ENCODE measurements at places on chromosomes 2 and 18. TPM values are rescaled to one million over a fixed set of nuclear protein-coding genes. Genes with fewer than 3 reads are reported as not detected.
A peak's percentile ranks its signal among the peaks of the same experiment; 100 is the strongest.

Gene TGIF1
- polyA plus RNA-seq: 48.7 TPM

DNA sequence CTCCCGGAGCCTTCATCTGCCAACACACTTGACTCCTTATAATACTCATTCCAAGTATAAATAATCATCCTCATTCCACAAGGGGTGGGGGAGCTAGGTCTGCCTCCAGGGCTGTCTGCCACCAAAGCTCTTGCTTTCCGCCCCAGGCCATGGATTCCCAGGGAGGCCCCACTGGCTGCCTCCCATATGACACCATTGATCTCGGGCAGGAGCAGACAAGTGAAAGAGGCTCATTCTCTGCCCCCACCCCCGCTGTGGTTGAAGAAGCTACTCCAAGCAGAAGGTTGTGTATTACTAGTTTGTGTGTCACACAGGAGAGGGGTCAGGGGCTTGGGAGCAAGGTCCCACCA lies 99.5 kb downstream of the MRO start:
- peak; percentile 60 for DNase-seq

DNA sequence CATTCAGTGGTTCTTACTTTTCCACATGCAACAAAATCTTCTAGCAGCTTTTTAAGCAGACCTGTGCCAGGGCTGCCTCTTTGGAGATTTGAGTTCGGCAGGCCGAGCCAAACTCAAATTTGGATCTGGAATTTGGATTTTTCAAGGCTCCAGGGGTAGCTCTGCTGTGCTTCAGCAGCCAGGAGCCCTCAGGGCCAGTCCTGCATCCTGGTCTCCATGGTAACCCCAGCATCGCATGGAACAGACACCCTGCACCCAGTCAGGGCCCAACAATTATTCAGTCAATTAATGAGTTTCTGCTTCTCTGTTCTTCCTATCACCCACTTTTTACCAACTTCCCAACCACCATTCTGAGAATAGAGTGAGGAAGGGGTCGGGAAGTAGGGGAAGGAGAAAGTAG lies 30.0 kb downstream of the EN1 start:
- DNase-seq: no peak

Gene GALNT1
- polyA plus RNA-seq: 18.9 TPM

- DNase-seq: peak; percentile 57
Observed at GRCh38 chr2:116491292-116491691, 1323.2 kb upstream of the DDX18 start.

DNA sequence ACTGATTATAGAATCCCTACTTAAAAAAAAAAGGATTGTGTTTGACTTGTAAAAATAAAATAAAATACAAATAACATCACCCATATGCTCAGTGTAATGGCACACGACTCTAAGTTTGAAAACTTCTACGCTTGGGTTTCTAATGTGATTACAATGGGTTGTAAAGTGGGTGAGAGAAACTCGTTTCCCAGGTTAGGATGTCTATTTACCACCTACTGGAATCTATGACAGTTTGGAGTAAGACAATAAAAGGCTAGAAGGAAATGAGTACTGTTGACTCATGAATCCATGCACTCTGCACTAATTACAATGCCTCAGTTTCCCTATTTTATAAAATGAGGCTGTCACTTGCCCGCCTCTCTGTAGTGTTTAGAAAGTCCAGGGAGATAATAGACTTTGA lies 204.2 kb upstream of the FBXO11 start:
- DNase-seq: no peak

GRCh38 chr2:171347591-171348032 lies 86.2 kb downstream of the METTL8 start:
- peak; percentile 46 for DNase-seq

- DNase-seq: no peak
Observed at GRCh38 chr2:62803961-62804360, 98.4 kb downstream of the EHBP1 start.

DNA sequence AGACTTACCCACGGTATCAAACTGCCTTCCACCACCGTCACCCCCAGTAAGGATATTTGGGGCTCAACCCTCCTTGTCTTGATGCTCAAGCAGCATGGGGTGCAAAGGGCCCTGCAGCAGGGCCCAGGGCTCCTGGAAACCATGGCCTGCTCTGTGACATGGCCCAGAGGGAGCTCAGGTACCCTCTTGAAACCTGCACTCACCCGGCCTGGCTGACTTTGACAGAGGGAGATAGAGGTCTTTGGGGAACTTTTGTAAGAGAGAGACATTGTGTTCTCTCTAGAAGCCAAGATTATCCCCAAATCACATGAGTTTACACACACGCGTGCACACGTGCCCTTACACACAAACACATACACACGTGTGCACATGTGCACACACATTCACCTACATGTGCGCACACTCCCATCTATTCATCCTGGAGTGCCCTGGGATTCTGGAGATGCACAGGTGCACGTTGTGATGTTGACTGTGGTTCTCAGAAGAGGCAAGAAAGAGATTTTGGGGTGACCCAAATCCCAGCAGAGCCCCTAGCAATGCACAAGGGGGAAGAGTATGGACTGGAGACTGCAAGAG lies 19.6 kb upstream of the KCNK3 start:
- no peak for DNase-seq

DNA sequence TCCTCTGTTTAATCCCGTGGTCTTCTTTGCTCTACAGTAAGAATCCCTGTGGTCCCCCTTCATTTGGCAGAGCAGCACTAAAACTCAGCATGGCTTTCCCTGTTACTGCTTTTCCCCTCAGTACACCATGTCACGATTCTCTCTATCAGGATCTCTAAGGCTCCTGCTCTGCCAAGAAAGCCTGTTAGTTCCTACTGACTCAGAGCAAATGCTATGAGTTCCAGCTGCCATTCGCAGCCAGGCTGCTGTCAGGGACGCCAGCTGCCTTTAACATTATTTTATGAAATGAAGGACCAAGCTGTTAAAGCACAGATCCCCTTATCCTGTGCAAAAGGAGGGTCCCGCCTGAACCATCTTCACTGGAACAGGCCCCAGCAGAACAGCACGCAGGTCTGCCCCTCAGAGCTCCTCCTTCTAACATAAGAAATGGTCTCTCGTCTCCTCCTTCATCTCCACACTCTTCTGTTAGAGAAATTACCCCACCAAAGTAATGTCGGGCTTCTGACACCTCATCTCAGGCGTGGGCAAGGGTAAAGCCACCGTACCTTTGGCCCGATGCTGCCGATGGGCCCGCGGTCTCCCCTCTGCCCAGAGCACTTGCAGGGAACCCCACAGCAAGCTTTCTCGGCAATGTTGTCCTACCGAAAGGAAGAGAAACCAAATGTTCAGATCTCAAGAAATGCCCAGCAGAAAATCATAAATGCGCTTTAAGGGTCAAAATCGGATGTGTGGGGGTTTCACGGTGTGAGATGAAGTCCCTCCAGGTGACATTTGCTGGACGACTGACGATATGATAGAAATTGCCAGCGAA lies 52.6 kb downstream of the COL6A3 start:
- DNase-seq: no peak

GRCh38 chr2:96163768-96164429 lies 18.7 kb upstream of the DUSP2 start:
- no peak for DNase-seq

DNA sequence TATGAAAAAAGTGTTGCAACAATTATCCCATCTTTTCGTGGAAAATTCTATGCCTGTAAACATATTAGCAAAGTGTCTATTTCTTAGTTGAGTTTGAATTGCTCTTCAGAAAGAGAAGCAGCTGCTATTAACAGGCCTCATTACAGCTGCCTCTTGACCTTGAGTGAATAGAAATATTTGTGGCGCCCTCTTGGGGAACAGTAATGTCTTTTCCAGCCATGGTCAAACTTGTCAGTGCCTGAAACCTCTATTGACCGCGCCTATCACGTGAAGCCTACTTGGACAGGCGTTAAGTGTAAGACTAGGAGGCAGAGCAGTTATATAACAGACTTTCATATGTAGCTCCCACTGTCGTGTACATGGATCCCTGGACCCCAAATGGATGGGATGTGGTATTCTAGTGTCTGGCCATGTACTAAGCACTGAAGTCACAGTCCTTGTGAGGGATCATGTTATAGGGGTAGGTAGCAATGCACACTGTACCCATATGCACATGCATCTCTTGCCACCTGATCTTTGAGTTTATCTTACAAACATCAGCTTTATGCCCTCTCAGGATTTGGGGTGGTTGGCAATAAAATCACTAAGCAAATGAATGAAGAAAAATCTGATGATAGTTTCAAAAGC lies 245.0 kb downstream of the PTGR3 start:
- DNase-seq: no peak

GRCh38 chr2:47675196-47675825 lies 107.6 kb upstream of the MSH6 start:
- DNase-seq: no peak

GRCh38 chr18:28407681-28408080 lies 230.8 kb upstream of the CDH2 start:
- no peak for DNase-seq

Gene SLC4A5
- 0.14 TPM for polyA plus RNA-seq

GRCh38 chr2:158893026-158893425 lies 75.4 kb upstream of the TANC1 start:
- peak; percentile 91 for DNase-seq

GRCh38 chr2:46229134-46230063 lies 67.8 kb upstream of the EPAS1 start:
- DNase-seq: no peak

Gene CCDC121
- polyA plus RNA-seq: 0.46 TPM

DNA sequence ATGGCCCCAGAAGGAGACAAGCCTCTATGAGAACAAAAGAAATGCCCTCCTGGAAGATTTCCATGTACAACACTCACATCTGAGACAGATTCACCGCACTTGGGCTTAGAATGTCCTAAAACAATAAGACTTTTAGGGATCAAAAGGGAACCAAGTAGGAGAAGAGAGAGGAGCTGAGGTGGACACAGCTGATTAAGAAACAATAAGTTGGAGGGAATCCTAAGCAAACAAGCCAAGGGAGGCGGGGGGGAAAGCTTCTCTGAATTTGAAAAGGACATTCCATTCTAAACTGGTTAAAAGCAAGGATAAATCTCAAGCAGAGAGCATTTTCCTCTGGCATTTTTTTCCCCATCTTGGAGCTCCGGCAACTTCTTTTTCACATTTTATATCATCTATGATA lies 9.9 kb downstream of the ACVR1 start:
- DNase-seq: no peak

DNA sequence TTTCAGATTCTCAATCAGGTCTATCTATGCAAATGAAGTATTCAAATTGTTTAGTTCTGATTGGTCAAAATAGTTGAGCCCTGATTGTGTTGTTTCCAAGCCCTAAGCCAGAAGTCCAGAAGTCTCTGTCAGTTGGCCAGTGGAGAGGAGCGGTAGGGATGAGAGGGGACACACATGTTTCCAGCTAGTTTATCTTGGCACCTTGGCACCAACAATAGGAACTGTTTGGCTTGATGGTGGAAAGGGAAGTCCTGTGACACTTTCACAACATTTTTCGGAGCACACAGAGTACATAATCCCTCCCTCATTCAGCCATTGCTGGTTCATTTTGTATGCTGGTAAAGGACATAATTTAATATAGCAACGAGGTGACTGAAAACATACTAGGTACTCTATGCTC lies 1661.6 kb downstream of the SUCLG1 start:
- DNase-seq: no peak

DNA sequence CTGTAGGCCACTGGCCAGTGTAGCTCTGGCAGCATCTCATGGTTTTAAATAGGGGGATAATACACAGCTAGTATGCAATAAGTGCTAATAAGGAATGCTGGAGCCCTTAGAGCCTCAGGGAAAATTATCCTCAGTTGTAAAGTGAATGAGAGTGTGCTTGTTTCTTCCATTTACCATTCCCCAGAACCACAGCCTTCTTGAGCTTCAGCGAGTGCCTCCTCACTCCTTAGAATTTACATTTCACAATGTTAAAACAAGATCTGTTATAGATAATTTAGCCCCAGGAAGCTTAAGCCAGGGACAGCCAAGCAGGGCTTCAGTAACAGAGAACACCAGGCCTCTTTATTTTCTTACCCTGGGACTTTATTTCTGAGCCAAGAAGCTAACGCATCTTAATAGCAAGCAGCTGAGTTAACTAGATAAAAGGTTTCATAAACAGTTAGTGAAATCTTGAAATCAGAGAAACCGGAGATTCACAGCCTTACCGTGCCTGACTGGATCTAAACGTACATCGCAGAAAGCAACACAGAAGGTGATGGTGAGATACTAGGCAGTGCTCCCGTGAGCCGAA lies 535.2 kb downstream of the TDRD15 start:
- DNase-seq: no peak

DNA sequence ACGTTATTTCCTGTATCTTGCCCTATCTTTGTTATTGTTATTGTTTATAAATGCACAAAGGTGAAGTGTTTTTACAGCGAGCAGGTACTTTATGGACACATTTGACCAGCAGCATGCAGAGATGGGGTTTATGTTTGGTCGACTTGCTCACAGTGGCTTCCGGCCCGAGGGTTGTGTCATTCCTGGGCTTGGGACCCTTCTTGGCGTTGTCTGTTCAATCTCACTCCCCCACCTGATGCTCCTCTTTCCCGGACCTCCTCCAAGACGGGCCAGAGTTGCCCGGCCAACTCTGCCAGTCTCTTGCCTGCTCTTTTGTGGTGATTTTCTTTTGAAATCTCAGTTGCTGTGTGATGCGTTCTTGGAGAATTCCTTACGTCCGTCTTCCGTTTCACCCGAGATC lies 153.9 kb downstream of the TWIST2 start:
- DNase-seq: no peak

DNA sequence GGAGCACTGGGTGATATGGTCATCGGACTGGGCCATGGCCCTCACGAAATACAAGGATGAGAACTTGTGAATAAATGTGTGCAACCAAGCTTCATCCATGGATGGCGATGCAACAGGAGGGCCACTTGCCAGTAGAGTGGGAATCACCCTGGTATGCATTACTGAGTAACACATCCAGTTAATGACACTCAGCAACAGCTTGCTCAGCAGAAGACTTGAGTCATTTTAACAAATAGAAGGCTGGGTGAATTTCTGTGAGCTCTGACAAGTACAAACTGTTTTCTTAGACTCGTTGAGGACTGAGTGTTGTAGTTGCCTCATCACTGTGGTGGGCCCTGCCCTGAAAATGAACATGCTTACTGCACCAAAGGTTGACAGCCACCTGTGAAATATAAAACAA lies 221.6 kb downstream of the NCKAP5 start:
- DNase-seq: peak; percentile 94

DNA sequence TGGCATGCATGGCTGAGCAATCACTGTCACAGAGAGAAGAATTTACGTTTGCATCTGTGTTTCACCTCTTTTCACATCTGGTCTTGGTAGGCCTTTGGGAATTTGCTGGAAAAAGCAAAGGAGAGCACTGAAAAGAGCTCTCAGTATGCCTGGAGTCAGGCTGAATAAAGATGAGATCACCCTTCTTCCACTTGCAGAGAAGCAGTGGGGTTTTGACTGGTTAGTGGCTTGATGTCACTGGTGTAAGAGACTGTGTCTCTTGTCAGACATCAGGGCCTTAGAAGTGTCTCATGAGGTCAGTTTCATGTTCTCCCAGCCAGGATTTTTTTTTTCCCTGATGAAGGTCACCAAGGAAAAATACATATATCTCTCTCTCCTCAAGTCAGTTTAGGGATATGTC lies 353.8 kb downstream of the INSIG2 start:
- DNase-seq: no peak
